Fibroblast of villous mesenchyme (primary cell): ENCODE measurements at places on chromosomes 5 and 9. TPM values are rescaled to one million over a fixed set of nuclear protein-coding genes. Genes with fewer than 3 reads are reported as not detected.

GRCh38 chr9:90365666-90366065, 277.0 kb downstream of the DIRAS2 start:
- DNase-seq: no peak

DNA sequence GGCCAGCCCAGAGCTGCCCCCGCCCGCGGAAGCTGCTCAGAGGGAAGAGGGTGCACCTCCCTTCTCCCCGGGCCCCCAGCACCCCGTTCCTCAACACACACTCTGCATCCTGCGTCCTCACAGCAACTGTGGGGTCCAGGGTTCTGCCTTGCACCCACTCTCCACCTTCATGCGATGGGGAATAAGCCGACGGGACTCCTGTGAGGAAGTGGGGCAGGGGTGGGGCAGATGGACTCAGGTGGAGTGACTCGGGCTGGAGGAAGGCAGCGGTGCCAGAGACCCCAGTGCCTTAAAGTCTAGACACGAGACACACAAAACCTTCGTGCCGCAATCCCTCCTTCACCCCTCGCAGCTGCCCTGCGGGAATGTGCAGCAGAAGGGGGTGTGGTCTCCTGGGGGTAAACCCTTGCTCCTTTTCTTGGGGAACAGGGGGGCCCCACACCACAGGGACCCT, 8.6 kb downstream of the BRD3 start:
- DNase-seq: no peak

DNA sequence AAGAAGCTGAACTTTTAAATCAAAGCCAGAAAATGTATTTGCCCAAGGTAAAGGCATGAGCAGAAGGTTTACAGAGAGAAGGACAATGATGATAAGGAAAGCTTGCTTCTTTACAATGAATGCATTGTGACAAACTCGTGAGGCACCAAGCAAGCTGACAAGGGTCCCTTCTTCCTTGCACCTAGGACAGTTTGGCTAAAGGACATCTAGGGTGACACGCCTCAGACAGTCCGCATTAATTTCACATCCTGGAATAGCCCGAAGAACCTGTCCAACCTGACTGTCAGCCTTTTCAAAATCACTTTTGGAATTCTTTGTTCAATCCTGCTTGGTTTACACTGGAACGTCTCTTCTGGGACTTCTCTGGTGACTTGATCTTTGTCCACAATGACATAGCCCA, 146.4 kb upstream of the MAP3K1 start:
- no peak for DNase-seq

DNA sequence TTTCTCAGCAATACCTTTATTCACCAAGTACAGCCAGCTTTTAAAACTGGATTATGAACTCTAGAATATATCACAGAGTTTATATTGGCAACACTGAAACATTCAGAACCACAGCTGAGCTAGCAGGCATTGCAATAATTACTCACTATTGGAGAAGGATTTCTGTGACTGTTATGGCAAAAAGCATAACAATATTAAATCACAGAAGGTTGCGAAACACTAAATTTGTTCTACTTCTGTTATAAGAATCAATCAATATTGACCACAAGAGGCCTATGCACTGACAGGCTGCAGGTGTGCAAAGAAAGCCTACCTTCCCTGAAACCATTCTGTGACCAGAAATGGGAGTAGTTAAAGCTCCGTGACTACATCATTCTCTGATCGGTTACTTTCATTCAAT, 59.2 kb downstream of the AP3B1 start:
- DNase-seq: peak; percentile 40

GRCh38 chr5:38673671-38674071, 117.2 kb upstream of the LIFR start:
- no peak for DNase-seq

DNA sequence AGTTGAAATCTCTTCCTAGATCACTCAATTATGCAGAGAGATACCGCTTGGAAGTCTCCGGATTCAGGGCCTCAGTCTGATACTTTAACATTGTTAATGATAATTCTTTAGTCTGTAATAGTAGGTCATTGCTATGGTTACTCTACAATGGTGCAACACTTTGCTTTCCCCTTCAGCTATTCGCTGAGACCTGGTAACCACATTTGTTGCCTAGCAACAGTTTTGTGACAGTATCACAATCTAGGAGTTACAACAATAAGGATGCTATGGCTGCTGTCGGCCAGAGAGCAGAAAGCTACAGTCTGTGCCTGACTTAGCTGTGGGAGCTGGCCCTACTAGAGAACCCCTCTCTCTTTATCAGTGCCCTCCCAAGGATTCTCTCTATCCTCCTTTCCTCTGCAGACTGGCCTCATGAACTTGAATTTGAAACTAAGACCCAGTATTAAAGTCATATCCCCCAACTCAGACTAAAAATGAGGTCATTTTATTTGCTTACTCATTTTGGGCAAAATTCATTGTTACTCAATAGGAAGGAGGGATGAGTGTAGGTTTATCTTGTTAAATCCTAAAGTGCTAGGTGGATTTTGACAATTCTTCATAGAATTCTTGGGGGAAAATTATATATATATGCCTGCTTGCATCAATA, 39.3 kb downstream of the NR2F1 start:
- DNase-seq: peak; percentile 53

DNA sequence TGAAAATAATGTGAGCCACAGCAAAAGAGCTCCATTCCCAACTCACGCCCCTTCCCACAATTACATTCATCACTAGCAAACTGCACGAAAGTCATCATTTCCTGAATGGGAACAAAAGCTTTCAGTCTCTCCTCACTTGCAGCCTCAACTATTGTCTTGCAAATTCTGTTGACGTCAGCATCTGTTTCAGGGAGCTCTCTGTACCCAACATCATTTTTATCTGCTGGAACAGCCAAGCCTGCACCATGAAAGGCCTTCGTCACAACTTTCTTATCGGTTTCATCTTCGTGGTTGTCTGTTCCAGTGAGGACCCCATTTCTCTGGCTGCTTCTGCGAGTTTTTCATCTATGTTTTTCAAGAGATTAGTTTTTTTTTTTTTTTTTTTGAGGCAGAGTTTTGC, 14.3 kb upstream of the RNF130 start:
- no peak for DNase-seq

GRCh38 chr9:73158723-73159122, 7.1 kb downstream of the ANXA1 start:
- DNase-seq: no peak

DNA sequence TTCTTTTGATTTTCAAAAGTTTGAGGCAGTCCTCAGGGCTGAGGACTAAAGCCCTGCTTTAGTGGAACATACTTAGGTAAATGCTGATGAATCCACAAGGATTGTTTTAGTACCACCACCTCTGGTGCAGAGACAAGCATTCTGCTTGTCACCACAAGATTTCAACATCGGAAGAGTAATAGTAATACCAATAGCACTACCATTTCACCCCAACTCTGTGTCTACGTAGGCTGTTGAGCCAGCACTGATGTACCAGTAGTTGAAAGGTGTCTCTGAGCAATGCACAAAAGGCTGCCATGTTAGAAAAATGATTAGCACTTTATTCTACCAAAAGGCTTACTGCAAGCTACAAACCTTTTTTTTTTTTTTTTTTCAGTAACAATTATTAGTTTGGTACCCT, 213.2 kb upstream of the SLC24A2 start:
- no peak for DNase-seq

- no peak for DNase-seq
These were observed 9.6 kb upstream of the SPINK6 start for GRCh38 chr5:148193202-148193601.

DNA sequence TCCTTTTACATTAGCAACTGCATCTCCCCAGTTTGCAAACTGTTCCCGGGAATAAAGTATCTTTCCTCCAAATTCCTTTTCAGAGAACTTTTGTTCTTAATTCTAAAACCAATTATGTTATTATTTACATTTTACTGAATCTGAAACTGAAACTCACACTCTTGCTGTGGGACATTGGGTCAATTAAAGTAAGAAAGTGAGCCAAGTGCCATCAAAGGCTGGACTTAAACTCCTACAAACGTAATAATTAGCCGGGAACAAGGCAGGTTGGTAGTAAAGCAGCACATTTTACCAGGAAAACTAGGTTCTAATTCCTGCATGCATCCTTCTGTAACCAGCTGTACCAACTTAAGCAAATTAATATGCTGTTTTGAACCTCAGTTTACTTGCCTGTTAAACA, 328.2 kb upstream of the ZNF462 start:
- no peak for DNase-seq

DNA sequence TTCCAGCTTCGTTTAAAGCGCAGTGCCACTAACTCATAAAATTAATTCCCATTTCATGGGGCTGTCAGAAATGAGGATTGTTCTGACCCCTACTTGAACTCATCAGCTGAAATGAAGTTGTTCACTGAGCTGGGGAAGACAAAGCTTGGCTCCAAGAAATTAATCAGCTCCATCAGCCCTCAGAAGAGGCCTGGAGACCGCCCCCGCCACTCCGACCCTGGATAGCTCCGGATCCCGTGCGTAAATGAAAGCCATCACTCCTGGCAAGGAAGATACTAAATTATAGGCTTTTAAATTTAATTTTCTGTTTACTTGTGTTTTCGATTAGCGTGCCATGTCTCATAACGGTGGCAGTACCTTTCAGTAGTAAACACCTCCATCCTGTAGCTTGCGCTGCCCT, 142.8 kb upstream of the IRX2 start:
- no peak for DNase-seq

DNA sequence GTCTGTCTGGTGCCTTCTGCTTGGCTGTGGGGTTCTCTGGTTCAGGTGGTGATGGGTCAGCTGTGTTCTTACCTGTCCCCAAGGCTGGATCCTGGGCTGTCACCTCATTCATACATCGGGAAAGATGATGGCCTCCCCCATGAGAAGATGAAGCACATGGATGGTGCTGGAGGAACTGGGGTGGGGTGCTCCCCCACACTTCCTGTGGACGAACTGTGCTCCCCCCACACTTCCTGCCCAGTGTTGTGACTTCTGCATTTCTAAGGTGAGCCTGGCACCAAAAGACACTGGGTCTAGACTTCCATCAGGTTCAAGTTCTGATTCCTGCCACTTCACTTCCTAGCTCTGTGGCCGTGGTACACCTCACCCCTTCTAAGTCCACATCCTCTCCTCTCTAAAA, 4.3 kb upstream of the SURF6 start:
- DNase-seq: no peak

DNA sequence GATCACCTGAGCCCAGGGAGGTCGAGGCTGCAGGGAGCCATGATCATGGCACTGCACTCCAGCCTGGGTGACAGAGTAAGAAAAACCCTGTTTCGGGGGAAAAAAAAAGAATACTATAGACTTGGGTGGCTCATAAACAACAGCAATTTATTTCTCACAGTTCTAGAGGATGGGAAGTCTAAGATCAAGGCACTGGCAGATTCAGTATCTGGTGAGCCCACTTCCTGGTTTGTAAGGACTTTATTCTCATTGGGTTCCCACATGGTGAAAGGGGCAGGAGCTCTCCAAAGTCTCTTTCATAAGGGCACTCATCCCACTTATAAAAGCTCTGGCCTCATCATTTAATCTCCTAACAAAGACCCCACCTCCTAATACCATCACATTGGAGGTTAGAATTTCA, 8.7 kb downstream of the HINT1 start:
- DNase-seq: no peak

GRCh38 chr5:149434162-149435014, 55.3 kb upstream of the IL17B start:
- DNase-seq: peak; percentile 88

DNA sequence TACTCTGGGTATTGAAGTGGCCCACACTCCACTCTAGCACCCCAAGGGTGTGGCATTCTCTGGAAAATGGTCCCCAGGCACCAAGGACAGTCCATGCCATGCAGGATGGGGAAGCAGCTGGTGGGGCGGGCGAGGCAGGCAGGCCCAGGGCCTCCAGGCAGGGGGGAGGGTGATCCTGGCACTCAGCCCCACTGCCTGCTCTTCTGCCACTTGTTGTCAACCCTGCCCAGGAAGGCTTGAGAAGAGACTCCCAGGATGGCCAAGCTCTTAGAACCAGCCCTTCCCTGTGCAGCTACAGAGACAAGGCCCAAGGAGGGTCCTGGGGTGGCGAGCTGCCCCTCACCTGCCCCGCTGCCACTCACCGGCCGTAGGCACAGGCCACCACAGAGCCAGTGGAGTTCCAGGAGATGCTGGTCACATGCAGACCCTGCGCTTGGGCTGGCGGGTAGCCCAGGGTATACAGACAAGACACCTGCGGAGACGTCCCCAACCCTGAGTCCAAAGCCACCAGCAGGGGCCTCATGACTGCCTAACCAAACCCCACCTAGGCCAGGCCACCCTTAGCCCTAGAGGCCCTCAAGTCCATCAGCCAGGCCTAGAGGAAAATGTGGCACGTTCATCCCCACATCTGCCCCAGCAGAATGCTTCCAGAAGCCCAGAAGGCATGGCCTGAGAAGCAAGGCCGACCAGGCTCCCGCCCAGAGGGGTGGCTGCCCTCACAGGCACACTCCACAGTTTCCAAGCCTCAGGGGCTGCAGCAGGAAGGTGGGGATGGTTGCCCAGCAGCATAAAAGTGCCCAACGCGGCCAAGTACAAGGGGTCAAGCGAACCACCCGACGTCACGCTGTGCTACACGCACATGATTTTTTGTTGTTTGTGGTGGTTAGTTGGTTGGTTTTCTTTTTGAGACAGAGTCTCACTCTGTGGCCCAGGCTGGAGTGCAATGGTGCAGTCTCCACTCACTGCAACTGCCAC, 19.8 kb downstream of the DYNC2I2 start:
- DNase-seq: no peak

DNA sequence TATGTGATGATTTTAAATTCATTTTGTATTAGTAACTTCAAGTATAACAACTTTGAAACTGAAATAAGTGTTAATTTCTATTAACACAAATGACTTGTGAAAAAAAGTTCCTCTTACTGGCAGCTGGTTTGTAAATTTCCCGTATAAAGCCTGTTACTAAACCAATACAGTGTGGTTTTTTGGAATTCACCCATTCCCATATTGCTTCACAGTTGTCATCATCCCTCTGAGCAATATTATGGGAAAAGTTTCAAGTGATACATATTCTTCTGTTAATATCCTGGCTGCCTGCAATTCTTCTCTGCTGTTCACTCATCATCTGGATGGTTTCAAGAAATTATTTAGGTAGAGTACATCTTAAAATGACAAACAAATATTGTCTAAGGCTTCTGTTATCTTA, 1185.1 kb upstream of the C9orf72 start:
- DNase-seq: peak; percentile 12

DNA sequence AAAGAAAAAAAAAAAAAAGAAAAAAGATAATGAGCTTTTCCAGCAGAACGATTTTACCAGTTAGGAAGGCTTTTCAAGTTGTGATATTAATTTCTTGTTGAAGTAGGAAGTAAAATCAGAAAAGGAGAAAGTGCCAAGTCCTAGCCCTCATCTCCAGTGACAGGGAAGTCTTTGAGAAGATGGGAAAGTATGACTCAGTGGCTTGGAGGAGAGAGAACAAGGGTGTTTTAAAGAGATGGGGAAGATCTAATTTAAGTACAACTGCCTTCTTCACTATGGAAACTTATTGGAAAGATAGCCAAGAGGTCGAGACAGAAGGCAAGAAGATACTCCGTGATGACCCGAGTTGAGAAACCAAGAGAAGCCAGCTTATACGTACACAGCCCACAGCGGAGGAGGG, 22.6 kb downstream of the FGF1 start:
- DNase-seq: no peak

Gene OR1Q1
- not detected in 2 replicates for total RNA-seq

Gene CTXN3
- total RNA-seq: not detected in 2 replicates

Gene NR2F1
- 29.8 and 68.3 TPM in 2 replicates for total RNA-seq

Gene TAF1L
- total RNA-seq: under 0.01 TPM in 1 of 2 replicates, not detected in the other

Gene MAST4
- total RNA-seq: 5.8 and 8.2 TPM in 2 replicates

Gene DMRT2
- not detected in 2 replicates for total RNA-seq

Gene GRM6
- not detected in 2 replicates for total RNA-seq
